GM13977 (cell line): ENCODE measurements at places on chromosomes 1 and 21.

GRCh38 chr1:204828352-204828850, 42.3 kb upstream of the NFASC start:
- peak; percentile 62 for DNase-seq

- no peak for DNase-seq
Measured at GRCh38 chr1:6075748-6076147, 30.1 kb downstream of the KCNAB2 start.

GRCh38 chr21:46003575-46004007, 22.0 kb downstream of the COL6A1 start:
- DNase-seq, result no peak

GRCh38 chr1:55593298-55593697, 378.1 kb upstream of the USP24 start:
- no peak for DNase-seq

DNA sequence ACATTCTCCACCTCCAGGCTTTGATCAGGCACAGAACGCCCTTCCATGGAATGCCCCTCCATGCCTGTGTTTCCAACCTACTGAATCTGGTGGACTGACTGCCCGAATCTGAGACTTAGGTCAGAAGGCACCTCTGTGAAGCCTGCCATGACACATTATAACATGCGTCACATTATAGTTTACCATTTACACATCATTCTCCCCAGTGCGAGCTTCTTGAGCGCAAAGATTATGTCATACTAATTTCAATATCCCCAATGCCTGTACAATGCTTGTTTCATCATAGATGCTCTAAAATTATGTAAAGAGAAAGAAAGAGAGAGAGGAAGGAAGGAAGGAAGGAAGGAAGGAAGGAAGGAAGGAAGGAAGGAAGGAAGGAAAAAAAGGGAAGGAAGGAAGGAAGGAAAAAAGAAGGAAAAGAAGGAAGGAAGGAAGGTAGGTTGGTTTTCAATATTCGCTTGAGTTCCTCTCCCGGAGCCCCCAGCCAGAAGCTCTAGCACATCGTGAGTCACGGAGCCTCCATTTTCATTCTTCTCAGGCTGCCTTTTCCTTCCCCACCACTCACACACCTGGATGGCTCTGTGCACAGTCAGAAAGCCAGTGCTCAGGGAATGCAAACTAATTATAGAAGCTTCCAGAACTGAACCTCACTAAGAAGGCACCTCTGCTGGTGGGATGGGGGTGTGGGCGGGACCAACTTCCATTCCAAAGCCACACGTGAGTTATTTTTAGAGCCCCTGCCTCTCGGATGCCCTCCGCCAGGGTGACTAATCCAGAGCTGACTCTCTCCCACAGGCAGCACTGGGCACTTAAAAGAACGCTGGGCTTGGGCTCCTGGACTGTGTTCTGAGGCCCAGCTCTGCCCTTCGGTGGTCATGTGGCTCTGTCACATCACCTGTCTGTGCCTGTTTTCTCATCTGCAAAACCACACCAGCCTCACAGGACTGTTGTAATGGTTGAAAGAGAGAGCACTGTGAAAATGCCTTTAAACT, 27.4 kb downstream of the LAMB3 start:
- no peak for DNase-seq

GRCh38 chr1:42316292-42316691, 18.7 kb downstream of the FOXJ3 start:
- DNase-seq, result no peak

GRCh38 chr1:18535391-18536210, 54.9 kb downstream of the KLHDC7A start:
- no peak for DNase-seq

- DNase-seq, result no peak
Measured at GRCh38 chr1:64234714-64235113, 31.3 kb downstream of the UBE2U start.

- DNase-seq, result no peak
Measured at GRCh38 chr21:39531840-39532239, 80.1 kb downstream of the SH3BGR start.

GRCh38 chr21:32777269-32777668, 5.7 kb upstream of the PAXBP1 start:
- no peak for DNase-seq

DNA sequence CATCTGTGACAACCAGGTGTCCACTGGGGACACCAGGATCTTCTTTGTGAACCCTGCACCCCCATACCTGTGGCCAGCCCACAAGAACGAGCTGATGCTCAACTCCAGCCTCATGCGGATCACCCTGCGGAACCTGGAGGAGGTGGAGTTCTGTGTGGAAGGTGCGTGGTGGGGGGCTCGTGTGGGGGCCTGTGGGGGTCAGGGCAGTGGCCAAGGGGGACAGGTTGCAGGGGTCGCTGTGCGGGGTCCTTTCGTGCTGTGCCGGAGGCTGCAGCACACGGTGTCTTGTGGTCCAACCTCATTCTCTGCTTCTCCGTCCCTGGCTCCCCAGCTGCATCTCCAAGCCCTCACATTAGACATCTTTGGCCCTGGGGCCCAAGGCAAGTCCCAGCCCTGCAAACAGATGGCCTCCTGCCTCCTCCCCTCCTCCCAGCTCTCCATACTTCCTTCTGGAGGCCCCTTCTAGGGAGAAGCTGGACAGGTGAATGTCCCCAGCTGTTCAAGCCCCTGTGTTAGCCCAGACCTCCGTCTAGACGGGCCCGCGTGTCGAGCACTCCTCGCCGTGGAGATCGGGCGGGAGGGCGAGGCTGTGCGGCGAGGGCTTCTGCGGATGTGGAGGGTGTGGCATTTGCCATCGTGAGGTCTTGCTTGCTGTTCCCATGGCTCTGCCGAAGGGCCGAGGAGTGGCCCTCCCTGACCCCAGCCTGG, 2.5 kb downstream of the AGRN start:
- no peak for DNase-seq

DNA sequence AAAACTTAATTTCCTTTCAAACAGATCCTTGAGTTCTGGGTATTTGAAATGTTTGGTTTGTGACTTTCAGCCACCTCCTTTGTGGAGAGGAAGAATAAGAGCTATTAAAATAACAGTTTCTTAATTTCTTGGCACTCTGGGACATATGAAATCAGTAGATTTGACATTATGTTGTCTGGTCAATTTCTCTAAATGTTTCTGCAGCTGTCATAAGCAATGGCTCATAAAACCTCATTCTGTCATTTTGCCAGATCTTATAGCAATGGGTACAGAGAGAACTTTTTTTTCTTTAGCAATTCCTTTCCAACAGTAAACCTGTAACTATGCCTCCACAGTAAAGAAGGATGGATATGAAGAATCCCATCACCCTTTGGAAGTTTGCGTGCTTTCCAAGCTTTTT, 52.6 kb downstream of the LAMC1 start:
- no peak for DNase-seq

- no peak for DNase-seq
Measured at GRCh38 chr1:93864175-93864574, 14.8 kb downstream of the DNTTIP2 start.

DNA sequence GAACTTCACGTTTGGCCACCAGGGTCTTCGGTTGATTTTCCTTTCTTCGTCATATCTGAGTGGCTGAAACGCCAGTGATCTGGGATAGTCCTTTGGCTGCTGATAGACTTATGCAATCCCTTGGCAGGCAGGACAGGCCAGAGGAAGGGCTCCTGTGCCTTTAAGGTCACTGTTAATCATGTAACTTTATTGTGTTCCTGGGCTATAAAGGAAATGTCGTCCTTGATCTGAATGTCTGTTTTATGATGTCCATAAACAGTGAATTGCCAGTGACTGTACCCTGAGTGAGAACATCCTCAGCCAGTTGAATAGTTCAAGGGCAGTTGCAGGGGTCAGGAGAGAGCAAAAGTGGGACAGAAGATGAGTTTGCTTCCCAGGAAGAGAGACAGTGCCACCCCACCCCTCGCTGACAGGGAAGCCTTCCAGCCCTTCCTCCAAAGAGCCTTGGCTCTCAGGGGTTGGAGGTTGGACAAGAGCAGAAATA, 68.0 kb downstream of the PDE9A start:
- DNase-seq, result no peak

GRCh38 chr1:159141584-159142390, 29.6 kb upstream of the CADM3 start:
- DNase-seq, result no peak

- DNase-seq, result no peak
Measured at GRCh38 chr1:19955534-19956170, 23.8 kb downstream of the PLA2G2A start.

DNA sequence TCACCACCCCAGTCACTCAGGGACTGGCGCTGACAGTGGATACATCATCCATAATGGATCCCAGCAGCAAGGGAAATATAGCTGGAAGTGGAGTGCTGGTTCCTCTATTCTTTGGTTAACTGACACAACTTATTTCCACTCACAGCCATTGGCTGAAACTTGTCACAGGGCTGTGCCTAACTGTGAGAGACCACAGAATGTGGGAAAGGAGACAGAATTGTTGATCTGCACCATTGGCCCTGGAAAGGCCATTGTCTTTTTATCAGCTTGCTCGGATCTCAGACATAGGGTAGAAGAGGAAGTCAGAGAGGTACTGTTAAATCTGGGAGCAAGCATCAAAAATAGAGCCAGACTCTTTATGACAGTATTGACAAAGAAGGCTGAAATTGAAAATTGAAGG, 451.3 kb downstream of the AJAP1 start:
- DNase-seq, result no peak

DNA sequence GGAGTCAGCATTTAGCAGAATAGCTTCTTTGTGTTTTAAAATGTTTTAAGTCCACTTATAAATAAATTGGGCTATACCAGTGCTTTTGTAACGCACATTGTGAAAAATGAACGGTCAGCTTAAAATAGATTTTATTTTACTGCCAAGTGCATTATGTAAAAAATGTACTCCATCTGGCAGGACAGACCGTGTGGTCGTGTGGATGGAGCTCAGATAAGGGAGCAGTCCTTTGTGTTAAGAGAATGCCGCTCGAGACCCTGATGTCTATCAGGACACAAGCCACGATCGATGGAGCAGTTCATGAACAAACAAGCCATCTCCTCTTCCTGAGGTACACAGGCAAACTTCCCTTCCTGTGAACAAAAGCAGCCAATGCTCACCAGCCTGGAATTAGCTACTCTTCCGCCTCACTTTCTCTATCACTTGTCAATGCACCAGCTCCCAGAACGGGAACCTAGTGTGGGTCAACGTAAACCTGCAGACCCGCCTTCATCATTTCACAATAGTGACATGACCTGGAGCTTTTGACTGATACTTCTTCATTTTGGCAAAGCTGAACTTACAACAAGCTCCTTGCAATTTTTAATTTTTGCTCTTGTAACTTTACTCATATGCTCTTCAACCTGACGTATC, 243.5 kb downstream of the TGFB2 start:
- DNase-seq, result no peak

- no peak for DNase-seq
Measured at GRCh38 chr1:26010825-26011224, 10.8 kb upstream of the EXTL1 start.

GRCh38 chr1:45530632-45531135, 9.0 kb upstream of the PRDX1 start:
- no peak for DNase-seq

- peak; percentile 50 for DNase-seq
Measured at GRCh38 chr21:41885341-41886024, 6.3 kb upstream of the PRDM15 start.

- DNase-seq, result peak; percentile 72
Measured at GRCh38 chr1:229342656-229343569, at the start of gene CCSAP. CCSAP (minus strand) TSS chr1:229343047; CDS start chr1:229342465, 582 bp downstream.

- DNase-seq, result no peak
Measured at GRCh38 chr1:199474738-199475137, 552.8 kb upstream of the NR5A2 start.

DNA sequence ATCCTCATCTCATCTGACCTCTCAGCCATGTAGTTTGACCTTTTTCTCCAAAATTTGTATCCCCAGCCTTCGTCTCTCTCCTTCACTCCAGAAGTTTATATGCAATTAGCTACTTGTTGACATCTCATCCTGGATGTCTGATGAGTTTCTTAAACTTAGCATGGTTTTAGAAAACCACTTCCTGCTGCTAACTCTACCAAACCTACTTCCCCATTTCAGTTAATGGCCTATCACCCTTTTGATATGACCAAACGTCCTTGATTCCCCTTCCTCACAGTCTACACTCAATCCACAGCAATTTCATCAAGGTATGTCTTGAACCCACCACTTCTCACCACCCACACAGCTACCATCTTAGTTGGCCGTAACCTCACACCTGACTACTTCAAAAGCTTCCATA, 121.9 kb downstream of the LRRC40 start:
- no peak for DNase-seq

GRCh38 chr1:183234660-183235476, 48.8 kb downstream of the LAMC2 start:
- no peak for DNase-seq

DNA sequence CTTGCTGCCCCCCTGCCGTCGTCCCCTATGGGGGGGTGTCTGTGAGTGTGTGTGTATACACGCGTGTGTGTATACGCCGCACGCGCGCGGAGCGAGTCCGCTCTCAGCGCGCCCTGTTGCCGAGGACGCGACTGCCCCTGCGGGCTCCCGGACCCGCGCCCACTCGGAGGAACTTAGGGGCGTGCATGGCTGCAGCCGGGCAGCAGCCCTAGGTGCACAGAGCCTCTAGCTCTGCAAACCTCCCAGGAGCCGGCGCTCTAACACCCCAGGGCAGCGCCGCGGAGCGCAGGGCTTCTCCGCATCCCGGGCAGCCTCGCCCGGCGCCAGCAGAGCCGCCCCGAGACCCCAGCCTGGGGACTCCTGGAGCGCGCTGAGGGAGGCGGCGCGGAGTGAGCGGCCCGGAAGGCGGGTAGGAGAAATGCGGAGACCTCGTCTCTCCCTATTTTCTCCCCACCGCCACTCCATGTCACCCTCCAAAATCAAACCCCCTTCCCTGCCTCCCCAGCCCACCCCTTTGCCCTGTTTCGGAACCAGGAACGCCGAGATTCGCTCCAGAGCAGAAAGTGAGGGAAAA, 574 bp downstream of the ITPKB start:
- peak; percentile 43 for DNase-seq
